Fibroblast of skin of right quadriceps (primary cell): ENCODE measurements at places on chromosomes 2 and 18.

DNA sequence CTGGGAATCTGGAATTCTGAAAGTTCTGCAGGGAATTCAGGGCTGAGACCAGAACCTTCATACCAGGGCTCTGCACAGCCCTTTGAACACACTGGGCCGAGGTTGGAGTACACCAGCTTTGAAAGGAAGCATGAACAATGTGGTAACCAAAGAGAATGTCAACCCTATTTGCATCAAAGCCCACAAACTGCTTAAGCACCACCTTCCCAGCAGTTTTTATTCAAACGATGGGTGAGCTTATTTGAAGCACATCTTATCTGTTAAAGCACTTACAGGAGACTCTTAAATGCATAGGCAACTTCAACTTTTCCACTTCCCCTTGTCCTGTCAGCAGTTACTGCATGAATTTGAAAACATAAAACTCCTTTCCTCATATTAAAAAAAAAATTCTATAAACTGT, 96.6 kb downstream of the TXNL1 start:
- no peak for DNase-seq

DNA sequence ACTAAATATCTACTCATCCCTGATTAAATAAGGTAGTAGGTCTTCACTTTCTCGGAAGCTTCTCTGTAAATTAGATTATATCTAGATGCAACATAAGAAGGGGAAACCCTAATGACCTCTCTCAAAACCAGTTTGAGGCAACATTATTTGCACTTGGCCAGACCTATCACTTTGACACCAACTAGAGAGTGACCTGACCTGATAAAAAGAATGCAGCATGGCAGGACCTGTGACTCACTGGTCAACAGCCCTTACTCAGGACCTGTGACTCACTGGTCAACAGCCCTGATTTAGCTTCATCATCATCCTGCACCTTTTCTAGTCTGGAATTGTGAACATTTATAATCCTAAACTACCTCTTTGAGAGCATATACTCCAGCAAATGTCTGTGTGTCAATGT, 1957.7 kb upstream of the CELF4 start:
- no peak for DNase-seq

- DNase-seq, result no peak
Observed at GRCh38 chr2:168712053-168712452, 90.4 kb upstream of the NOSTRIN start.

GRCh38 chr2:175576875-175577274, 395.4 kb upstream of the ATP5MC3 start:
- DNase-seq, result no peak

- DNase-seq, result no peak
Observed at GRCh38 chr2:96203130-96204028, 5.2 kb downstream of the STARD7 start.

- DNase-seq, result peak; percentile 2
Observed at GRCh38 chr2:161796192-161796591, 172.0 kb downstream of the SLC4A10 start.

DNA sequence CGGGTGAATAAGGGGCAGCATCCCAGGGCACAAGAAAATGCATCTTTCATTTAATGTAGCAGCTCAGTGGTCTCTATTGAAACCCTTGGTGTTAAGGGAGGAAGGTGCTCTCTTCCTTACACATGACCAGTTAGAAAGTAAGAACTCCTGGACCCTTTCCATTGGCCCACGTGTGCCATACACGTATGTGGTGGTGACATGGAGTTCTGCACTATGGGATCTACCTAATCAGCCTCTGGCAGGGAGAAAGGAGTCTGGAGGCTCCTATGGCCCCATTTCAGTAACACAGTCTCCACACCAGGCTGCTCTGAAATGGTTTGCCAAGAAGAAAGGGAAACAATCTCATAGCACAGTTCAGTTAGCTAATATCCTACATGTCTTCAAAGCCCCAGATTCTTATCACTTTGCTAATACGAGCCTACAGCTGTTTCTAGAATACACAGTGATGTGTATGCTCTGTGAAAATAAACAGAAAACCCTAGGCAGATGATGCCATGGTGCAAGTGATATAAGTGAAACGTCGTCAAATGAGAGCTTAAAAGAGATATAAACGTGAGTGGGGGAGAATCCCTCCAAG, 7.0 kb downstream of the EFEMP1 start:
- no peak for DNase-seq

DNA sequence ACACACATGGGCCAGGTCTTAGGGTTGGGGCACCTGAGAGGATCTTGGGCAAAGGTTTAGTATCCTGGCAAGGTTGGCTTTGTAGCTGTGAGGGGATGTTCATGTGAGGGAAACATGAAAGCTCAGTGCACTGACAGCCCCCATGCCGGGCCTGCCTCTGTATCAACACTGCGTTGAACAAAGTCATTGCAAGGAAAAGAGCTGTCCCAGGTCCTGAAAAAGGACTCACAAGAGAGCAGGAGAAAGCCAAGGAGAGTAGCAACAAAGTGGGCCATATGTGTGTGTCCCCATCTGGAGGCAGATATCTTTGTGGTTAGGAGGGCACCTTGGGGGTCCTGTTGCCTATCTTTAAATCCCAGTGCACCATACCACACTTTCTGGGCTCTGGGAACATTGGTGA, 237.8 kb upstream of the THSD7B start:
- no peak for DNase-seq

DNA sequence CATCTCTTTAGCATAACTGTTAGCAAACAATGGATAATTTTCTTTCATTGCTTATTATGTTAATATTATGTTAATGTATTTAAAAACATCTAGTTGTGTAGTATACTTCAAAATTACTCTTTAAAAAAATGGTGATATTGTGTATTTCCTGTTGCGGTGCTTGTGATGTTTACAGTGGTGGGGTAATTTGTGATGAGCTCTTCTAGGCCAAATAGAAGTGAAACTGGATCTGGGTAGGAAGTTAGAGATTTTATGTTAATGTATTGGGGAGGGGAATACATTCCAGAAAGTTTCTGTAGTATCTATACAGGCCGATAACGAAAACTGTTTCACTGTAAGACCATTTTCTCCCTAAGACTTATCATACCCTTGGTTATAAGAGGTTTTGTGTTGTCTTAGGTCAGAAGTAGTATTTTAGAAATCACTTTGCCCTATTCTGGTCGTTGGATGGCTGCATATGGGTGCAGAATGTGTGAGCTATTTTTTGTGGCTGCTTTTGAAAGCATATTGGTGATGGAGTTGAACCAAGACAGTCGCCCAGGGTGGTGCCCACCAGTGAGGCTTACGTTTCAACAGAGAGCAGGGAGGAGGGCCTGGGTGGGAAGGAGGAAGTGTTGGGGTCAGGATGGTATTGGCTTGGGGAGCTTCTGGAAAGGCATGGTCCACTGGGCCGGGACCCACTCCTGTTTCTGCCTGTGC, 5.8 kb downstream of the TSHZ1 start:
- no peak for DNase-seq

DNA sequence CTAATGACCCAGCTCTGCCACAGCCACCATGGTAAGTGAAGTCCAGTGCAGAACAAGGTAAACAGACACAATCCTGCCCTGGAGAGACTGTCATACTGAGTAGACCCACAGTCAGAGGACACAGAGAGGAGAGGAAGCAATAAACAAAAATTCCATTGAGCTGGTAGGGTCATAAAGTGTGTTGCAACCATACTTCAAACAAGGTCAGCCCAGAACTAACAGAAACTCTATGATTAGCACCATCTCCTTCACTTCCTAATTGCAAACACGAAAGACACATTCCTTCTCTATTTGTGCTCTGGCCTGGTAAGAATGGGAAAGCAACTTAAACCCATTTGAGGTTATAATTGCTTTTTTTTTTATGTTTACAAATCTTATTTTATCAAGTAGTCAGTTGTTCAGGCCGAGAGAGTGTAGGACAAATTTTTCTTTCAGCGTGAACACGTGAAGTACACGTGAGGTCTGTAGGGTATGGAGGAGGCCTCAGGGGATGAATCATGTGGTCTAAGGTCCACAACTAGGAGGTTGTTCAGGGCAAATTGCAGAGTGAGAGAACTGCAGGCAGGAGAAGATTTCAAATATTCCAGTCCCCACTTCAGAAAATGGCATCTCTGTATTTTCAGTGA, 71.4 kb upstream of the GLS start:
- DNase-seq, result peak; percentile 55

GRCh38 chr2:19697131-19697530, 204.7 kb downstream of the TTC32 start:
- DNase-seq, result no peak

DNA sequence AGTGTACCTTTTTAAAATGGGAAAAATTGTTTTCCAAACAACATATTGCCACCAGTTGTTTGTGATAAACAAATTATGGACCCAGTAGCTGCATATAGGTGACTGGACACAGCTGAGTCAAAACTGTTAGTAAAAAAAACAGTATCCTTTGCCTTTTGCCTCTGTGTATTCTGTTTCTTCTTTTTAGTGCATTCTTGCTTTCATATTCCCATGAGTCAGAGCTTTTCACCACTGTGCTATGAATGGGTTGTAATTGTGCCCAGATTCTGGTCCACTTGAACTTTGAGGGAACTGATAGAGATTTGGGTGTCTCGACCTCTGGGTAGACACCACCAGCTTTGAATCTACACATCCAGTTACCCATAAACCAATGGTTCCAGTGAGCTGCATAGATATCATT, 1441.9 kb upstream of the ZEB2 start:
- no peak for DNase-seq

- no peak for DNase-seq
Observed at GRCh38 chr18:35141567-35142274, 99.1 kb upstream of the ZNF397 start.

DNA sequence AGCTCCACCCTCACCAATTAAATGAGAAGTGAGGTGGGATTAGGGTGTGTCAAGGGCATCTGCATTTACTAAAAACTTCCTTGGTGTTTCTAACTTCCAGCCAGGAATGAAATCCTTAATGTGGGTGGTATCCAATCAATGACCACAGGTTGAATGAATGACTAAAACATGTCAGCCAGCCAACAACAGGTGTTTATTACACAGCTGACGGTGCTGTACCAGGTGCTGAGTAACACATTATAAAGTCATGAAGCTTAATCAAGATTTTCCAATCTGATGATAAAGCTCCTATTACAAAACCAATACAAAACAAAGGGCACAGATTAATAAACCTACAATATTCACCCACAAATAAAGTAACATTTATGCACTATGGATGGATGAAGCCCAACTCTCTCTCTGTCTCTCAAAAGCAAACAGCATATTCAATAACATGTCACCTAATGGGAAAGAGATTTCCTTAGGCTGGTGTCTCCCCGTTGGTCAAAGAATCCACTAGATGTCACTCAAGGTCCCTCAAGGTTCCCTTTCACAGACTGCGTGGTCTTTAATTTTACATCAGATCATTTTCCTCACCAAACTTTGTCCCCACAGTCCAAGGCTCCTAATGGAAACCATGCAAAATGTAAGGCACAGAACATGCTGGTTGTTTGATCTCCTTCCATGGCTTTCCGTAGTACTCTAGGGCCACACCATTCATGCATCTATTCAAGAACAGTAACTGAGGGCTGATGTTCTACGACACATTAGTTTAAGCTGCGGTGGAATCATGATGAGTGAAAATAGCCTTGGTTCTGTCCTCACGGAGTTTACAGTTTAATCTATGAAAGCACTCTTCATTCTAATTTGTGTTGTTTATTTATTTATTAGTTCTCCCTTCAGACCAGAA, 6.4 kb upstream of the PTPN4 start:
- DNase-seq, result peak; percentile 49

DNA sequence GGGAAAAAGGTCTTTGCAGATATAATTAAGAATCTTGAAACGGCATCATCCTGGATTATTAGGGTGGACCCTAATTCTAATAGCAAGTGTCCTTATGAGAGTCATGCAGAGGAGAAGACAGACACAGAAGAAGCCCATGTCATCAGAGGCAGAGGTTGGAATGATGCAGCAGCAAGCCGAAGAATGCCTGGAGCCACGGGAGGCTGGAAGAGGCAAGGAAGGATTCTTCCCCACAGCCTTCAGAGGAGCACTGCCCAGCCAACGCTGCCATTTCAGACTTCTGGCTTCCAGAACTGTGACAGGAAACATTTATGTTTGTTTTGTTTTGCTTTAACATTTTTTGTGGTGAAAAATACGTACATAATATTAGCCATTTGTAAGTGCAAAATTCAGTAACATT, 72.3 kb downstream of the MCFD2 start:
- DNase-seq, result no peak

GRCh38 chr2:219406861-219407230, 11.3 kb upstream of the DES start:
- DNase-seq, result peak; percentile 98

GRCh38 chr2:217952409-217952808, 50.4 kb downstream of the TNS1 start:
- DNase-seq, result no peak

- no peak for DNase-seq
Observed at GRCh38 chr2:214574084-214574781, 163.4 kb downstream of the VWC2L start.

DNA sequence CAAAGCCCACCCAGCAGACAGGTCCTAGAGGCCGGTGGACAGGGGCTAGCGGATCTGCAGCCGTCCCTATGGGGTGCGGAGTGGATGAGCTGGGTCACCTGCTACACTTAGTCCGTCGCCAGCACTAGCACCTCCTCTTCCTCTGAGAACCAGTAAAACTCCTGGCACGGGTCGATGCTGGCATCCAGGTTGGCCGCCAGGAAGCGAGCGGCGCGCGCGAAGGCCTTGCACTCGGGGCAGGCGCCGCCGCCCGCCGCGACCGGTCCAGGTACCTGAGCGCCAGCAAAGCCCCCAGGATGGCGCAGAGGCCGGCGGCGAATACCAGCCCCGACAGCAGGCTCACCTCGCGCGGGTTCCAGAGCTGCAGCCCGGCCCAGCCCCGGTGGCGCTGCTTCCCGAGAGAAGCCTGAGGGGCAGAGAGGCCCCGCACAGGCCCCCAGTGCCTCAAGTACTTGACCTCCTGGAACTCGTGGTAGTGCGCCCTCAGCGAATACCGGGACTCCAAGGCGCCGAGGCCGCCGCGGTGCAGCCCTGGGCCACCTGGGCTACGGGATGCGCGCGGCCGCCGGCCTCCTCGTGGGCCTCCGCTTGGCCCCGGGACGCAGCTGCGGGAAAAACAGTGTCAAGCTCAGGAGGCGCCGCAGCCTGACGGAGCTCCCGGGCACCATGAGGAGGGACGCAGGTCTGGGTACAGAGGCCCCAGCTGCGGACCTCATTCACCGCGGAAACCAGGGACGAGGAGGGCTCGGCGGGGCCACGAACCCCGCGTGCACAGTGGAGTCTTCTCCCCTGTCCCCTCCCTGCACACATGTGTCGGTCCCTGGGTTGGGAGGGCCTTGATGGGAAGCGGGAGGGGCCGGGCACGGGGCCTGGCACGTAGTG, 27.5 kb upstream of the ALPP start:
- no peak for DNase-seq
